ENCODE measurements at places on chromosomes 12 and 14.

GRCh38 chr14:24224618-24225071 lies 7.5 kb downstream of the NEDD8 start:
- peak; percentile 89 for DNase-seq

DNA sequence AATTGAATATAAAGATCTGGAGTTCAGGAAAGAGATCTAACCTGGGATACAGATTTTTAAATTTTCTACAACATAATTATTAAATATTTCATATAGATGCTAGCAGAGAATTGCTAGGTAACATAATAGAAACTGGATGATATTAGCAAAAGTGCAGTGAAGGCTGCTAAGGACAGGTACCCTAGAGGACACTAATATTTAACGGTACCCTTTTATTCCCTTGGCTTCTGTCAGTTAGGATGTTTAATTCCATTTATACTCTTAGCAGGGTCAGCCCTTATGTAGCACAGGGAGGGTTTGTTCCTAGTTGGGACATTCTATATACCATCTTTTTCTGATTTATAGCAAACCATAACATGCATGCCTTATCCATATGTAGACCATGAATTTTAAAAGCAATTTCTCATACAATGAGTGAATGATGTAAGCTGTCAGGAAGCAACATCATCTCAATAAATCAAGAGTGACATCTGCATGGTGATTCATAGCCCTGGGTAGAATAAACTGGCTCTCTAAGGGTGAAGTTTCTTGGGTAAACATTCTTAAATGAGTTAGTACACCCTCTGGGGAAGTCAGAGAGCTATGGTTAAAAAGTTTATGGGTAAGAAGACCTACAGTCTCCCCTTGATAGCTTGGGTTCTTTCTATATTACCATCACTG lies 404.4 kb upstream of the MGAT4C start:
- peak; percentile 77 for DNase-seq

GRCh38 chr14:65195042-65195719 lies 92.9 kb upstream of the MAX start:
- no peak for DNase-seq

DNA sequence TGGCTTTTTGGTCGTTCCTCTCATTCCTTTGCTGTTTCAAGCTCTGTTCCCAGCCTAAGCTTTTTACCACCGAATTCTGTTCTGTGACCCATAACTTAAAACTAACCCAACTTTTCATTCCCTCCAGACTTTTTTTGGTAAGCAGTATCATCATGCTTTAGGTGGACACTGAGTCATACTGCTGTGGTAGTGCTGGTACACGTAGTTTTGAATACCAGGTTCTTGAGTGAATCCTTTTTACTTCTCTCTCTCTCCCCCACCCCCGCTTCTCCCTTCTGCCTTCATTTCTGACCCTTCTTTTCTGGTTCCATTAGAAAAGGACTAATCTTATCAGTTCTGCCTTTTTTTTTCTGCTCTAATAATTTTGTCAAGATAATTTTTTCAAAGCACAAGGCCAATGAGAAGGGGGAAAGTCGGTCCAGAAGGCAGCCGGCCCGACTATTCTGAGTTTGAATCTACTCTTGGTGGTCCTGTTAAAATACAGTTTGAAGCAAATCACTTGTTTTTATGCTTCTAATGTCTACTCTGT lies 2.3 kb upstream of the MDM2 start:
- DNase-seq = no peak

GRCh38 chr14:106039400-106039799 lies 513.0 kb downstream of the TMEM121 start:
- DNase-seq = peak; percentile 40

- no peak for DNase-seq
Measured at GRCh38 chr14:103474893-103475292, 47.7 kb downstream of the CKB start.

GRCh38 chr12:121796855-121797751 lies 3.6 kb upstream of the RHOF start:
- peak; percentile 90 for DNase-seq

GRCh38 chr14:104384776-104385071 lies 194.8 kb upstream of the C14orf180 start:
- no peak for DNase-seq

- DNase-seq = no peak
Measured at GRCh38 chr12:117042862-117043261, 56.4 kb downstream of the TESC start.

DNA sequence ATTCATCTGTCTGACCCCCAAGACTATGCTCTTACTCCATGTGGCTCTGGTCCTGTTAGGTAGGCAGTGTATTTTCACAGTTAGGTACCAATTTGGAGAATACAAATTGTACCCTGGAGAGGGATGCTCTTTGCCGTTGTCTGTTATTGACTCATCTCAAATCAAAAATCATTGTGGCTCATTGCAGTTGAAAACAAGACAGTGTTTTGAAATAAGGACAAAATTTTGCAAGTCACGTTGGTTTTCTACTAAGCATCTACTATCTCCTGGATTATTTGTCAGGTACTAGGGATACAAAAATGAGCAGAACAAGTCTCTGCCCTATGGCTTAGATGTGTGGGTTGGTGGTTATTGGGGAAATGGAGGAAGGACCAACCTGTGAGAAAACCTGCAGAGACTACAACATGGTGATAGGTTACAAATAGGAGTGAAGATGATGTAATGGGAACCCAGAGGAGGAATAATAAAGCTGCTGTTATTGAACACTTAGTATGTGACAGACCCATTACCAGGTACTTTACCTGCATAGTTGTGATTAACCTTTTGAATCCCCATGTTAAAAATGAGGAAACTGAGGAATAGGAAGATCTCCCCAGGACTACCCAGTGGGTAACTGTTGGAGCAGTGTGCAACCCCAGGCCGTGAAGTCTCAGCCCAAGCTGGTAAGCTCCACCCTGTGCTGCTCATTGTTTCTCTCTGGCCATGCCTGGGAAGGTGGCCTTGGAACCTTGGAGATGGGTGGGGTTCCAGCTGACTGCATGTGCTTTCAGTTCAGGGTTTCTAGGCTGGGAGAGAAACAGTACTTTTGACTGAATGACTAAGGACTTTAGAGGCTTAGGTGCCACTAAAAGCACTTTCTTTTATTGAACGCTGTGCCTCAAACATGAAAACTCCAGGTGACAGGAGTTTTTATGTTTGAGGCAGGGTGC lies 72.9 kb upstream of the SRSF5 start:
- no peak for DNase-seq

DNA sequence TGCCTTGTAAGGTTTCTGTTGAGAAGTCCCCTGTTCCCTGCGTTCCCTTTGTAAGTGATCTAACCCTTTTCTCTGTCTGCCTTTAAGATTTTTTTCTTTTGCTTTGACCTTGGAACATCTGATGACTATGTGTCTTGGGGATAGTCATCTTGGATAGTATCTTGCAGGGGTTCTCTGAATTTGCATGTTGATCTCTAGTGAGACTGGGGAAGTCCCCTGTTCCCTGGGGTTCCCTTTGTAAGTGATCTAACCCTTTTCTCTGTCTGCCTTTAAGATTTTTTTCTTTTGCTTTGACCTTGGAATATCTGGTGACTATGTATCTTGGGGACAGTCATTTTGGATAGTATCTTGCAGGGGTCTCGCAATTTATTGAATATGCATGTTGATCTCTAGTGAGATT lies 38.2 kb upstream of the TMX1 start:
- DNase-seq = no peak

DNA sequence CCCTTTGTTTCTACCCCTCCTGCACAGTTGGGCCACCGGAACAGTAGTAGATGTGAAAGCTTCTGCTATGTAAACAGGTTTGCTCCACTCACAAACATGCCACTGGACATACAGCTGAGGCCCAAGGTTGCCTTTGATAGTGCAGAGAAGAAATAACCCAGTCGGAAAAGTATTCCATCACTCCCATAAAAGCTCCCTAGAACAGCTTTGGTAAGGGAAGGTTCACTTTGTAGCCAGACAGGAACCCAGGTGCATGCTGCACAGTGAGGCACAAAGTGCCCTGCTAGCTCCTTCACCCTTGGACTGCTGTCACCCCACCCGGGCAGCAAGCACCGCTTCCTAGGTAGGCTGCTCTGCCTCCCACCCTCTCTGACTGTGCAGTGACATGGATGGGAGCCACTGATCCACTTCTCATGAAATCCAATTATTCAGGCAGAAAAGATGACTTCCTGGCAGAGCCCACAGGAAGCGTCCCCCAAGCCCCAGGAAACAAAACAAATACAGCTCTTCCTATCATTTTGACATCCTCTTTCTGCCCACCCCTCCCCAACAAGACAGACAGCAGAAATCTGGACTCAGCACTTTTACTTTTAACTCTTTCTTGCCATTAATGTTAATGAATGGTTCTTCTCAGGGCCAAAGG lies 100.2 kb downstream of the SRGAP1 start:
- peak; percentile 11 for DNase-seq

- no peak for DNase-seq
Measured at GRCh38 chr12:9626291-9626690, 18.6 kb upstream of the KLRB1 start.

GRCh38 chr12:42583016-42583415 lies 6.5 kb downstream of the PRICKLE1 start:
- DNase-seq = no peak

DNA sequence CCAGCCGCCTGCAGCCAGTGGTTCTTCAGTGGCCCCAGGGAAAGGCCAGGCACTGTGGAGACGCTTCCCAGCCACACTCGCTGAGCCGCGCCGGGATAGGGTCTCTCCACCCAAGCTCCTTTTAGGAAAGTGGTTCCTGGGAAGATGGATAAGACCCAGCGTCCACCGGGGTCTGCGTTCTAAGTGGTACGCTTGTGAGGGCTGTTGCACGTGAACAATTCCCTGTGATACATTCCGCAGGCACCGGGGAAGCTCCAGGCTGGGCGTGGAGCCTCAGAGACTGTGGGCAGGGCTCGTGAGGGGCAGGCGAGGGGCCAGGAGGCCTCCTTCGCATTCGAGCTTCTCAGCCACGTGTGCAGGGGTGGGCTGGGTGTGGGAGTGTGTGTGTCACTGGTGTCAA lies 48.4 kb downstream of the GALNT9 start:
- DNase-seq = no peak

DNA sequence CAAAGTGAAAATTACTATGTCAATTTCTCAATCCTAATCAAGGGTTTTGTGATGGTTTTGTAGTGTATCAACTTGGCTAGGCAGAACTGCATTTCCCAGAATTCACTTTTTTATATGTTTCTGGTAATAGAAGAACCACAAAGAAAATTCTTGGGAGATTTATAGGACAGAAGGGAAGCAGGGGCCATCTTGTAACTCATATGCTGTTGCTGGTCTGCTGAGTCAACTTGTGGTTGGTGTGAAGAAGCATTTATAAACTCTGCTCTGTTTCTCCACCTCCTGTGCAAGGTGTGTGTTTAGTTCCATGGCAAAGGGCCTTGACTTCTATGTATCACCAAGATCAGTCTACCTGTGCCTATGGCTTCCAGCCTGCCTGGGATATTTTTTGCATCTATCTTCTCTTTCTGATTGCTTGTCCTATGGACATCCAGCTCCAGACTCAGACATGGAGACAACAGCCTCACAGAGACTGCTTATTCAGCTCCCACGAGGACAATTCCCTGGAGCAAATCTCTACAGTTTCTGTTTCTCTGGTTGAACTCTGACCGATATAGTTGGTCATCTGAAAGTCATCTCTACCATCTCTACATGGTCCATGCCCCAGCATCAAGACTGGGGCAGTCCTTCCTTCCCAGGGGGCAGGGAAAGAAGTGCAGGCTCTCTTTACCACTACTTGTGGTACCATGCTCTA lies 364.3 kb upstream of the DDHD1 start:
- DNase-seq = peak; percentile 47

DNA sequence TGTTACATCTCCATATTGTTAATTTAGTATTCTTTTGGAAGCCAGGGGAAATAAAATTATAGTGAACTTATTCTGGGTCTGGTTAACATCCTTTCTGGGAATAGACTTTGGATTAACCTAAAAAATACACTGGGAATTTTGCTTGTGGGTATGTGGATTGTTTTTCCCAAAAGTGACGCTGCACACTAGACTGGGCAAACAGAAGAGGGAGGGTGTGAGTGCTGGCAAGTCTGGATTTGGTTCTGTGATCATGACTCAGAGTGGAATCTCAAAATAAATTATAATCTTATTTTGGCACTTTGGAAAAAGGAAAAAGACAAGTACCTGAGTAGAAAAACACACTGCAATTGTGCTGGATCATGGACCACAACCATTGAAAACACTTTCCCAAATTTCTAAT lies 15.2 kb upstream of the LUM start:
- no peak for DNase-seq

GRCh38 chr14:49879646-49880204 lies 13.2 kb upstream of the ARF6 start:
- peak; percentile 68 for DNase-seq

DNA sequence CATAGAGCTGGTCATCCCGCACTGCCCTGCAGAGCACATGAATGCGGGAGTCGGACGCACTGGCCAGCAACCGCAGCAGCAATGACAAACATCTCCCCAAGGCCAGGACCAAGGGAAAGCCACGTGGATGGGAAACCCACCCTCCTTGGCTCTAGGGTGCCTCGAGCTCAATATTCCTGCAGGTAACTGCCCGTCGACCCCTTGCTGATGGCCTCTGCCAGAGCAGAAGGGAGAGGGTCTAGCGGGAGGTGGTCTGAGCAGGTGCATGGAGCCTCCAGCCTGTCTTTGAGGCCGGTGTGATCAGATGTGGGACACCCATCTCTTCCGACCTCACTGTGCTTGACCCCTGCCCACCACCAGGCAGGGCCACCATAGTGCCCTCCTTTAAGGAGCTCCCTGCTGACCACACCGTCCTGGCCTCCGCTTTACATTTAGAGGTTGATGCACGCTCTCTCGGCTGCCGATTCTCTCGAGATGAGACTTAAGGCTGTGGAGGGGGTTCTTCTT lies 89.7 kb downstream of the PIWIL1 start:
- DNase-seq = no peak

DNA sequence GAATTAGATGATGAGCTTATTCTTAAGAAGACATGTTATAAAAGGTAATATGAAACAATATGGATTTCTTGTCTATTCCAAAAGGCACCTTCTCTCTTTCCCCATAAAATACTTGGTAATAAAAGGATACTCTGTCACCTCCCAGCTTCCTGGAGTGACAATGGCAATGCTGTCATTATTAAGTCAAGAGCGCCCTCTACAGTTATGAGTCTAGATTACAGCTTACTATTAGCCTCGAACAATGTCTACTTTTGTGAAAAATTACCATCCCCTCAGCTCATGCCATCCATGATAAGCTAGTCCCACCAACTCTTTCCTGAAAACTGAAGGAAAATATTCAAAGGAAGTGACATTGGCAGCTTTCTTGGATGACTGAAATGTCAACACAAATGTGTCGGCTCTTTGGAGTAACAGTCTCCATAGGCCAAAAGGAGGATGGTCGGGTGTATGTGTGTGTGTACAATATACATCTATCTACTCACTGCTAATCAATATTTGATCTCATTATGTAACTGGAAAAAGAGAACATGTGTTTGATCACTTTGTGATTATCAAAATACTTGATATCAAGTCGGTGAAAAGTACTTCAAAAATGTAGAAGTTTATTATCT lies 48.7 kb upstream of the CDKN3 start:
- peak; percentile 50 for DNase-seq

GRCh38 chr14:52690983-52691760 lies 4.2 kb downstream of the ERO1A start:
- DNase-seq = no peak

GRCh38 chr12:24083838-24084237 lies 134.4 kb upstream of the SOX5 start:
- no peak for DNase-seq
